ENCODE measurements at places on chromosomes 5 and 9. TPM values are rescaled to one million over a fixed set of nuclear protein-coding genes. Genes with fewer than 3 reads are reported as not detected.

Gene SPINK4
- not detected for total RNA-seq

DNA sequence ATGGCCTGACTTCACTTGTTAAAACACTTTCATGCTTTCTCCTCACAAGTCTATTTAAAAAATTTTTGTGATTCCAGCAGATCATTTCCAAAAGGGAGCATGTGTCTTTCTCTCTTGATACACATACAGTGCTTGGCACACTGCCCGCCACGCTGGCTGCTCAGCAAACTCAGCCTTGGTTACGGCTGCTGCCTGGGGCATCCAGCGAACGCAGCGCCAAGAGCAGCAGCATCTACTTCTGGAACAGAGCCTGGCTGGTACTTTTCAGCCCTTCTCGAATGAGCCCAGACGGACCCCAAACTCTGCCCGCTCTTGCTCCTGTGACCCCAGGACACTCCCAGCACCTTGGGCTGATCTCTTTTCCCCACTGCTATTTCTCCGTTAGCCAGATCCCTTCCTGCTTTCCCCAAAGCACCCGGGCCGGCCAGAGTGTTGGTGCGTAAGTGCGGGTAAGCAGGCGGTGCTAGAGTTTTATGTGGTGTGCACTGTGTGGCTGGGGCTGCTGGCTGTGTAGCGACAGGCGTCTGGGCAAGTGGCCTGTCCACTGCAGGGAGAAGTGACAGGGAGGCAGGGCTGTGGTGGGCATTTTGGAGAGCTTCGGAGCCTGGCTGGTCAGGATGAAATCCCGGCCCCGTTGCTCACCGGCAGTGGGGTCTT, 73.2 kb downstream of the SH3PXD2B start:
- DNase-seq: no peak

DNA sequence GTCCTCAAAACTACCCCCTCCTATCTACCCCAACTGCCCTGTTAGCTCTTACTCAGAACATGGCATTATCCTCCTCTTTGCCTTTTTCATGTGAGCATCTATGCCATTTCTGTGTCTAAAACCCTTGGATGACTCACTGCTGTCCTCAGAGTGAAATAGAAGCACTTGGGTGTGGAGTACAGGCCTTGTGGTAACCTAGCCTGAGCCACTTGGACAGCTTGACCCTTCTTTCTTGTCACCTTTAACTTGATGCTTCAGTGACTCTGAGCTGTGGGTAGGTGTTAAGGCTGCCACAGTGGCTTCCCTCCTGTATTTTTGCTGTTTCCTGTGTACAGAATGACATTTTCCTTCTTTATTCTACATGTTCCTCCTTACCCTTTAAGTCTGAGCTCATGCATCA, 391.4 kb downstream of the SH3GL2 start:
- no peak for DNase-seq

DNA sequence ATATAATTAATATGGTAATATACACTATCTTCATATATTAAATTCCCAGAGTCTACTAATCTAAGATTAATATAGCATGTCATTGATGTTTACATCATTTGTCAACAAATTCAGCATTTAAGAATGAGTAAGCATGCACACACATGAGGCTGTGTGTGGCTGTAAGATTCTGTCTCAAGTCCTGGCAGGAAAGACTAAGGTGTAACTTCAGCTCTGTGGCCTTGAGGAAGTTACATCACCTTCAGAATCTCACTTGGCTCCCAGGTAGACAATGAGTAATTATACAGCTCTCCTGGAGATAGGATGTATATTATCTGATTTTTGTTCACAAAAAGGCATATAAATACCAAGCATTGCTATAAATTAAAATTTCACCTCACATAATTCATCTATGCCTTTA, 119.4 kb upstream of the IQGAP2 start:
- no peak for DNase-seq

DNA sequence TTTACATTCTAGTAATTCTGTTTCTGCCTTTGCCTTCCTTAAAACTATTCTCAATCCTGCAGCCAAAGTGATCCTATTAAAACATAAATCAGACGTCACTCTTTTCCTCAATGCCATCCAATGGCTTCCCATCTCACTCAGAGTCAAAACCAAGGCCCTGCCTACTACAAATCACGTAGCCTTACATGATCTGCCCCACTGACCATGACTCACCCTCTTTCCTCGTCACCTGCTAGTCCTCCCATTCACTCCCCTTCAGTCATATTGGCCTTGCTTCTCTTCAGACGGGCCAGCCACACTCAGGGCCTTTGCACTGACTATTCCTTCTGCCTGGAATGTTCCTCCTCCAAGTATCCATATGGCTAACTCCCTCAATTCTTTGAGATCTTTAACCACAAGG, 39.0 kb upstream of the DMXL1 start:
- no peak for DNase-seq

DNA sequence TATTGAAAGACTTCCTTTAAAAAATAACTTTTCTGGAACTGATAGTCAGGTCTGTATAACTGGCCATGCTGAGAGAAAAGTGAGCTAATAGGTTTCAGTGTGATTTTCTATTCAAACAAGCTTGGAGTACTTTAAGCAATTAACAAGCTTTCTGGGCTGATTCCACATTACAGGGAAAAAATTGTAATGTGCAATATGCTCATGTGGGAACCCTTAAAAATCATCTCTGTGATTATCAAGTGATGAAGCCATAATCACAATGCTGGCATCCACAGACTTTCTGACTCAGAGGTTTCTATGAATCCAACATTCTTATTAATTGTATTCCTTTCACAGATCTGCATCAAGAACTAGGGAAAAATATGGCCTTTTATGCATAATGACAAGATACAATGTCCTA, 212.2 kb upstream of the ACO1 start:
- DNase-seq: no peak

DNA sequence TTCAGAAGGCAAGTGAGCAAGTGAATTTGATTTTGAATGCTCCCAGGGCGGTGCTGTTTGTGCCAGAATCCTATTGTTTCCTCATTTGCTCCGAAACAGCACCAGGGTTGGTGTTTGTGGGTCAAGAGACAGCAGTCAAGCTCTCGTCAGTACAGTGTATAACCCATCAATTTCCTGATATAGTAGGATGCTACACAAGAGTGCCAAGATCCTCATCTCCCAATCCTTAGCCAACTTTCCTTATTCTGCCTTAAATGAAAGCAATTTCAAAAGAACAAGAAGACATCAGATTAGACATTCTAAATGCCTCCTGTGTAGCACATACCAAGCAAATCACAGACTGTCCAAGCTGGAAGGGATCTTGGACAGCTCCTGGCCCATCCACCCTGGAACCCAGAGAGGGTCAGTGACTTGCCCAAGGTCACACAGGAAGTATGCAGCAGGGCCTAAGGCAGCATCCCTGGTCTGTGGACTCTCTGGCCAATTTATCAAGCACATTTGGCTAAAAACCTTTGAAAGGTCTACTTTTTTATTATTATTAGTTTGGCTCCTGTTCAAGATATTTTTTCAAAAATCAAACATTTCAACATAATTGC, 4.5 kb downstream of the WHRN start:
- DNase-seq: no peak
